ENCODE measurements at places on chromosomes 3 and 15. TPM values are rescaled to one million over a fixed set of nuclear protein-coding genes. Genes with fewer than 3 reads are reported as not detected.

Gene PLXND1
- 33.3 TPM for total RNA-seq

Gene STIMATE
- 14.3 TPM for total RNA-seq

Gene GOLGA8J
- not detected for total RNA-seq

Gene ADAMTS17
- total RNA-seq = 0.34 TPM

Gene INSYN1
- 30.2 TPM for total RNA-seq

Gene GOLGA6D
- total RNA-seq = under 0.01 TPM

Gene ADAMTS9
- 2.4 TPM for total RNA-seq

Gene TIMMDC1
- total RNA-seq = 72.0 TPM

Gene LTK
- not detected for total RNA-seq

Gene MYRIP
- total RNA-seq = 0.73 TPM

Gene UBR1
- total RNA-seq = 44.0 TPM

Gene KBTBD13
- total RNA-seq = not detected

Gene CHDH
- 0.34 TPM for total RNA-seq

Measured in melanocyte of skin (primary cell).